ENCODE measurements at places on chromosomes 16 and 17.

DNA sequence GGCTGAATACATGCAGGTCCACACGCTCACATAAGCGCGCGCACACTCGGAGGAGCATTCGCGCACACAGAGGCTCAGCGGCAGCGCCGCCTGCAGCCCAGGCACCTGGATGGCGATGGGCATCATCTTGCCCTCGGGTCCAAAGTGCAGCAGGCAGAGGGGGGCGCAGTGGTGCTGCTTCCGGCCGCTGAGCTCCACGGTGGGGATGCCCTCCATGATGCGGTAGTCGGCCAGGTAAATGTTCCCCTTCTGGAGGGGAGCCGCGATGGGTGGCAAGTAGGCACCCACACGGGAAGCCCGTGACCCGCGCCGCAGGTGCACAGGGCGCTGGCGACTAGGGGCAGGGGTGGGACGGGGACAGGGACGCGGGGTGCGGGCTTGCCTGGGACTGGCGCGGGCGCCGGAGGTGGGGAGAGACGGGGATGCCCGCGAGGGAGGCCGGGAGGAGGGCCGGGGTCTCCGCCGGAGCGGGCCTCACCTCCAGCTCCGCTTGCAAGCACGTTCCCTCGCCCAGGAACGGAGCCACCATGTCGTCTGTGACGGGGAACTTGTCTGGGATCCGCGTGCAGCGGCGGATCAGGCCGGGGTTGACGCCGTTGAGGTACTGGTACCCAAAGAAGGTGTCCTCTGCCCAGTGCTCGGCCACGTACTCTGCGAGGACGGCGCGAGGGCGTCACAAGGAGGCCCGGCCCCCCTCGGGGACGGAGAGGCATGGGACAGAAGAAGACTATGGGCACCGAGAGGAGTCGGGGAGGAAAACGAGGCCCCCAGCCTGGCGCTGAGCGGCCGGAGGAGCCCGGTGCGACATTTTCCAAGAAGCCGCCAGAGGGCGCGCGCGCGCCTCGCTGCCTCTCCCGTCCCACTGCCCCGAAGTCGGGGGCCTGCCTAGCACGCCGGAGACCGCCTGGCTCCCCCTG lies 8.0 kb downstream of the ALOX12B start:
- peaks cover 18% of the 10 kb centered on the region for H3K27me3 ChIP-seq
- peak; percentile 71 for DNase-seq
- peak overlapping the region; percentile 93 for H3K27ac ChIP-seq
- H3K4me1 ChIP-seq, result peaks cover 25% of the 10 kb centered on the region
- H3K36me3 ChIP-seq, result peaks cover 6% of the 10 kb centered on the region

DNA sequence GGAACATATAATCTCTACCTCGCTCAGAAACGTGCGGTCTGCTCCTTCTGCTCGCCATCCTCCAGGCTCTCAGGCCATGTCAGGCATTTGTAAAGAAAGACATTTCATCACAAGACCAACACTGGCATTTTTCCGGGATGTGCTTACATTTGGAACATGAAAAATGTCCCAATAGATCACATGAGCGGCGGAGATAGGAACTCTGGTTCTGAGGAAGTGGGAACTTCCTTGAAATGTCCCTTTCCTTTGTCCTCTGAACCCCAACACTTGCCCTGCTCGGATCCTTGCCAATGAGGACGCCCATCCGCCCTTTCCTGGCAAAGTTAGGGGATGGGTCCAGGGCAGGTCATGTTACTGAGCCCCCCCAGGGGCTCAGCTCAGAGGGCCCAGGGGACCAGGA lies 130.5 kb downstream of the MAF start:
- H3K4me3 ChIP-seq, result no peak overlapping the region
- no peaks in the 10 kb centered on the region for H3K4me1 ChIP-seq
- H3K36me3 ChIP-seq, result no peaks in the 10 kb centered on the region
- H3K27me3 ChIP-seq, result peaks cover 17% of the 10 kb centered on the region

- no peak overlapping the region for H3K27ac ChIP-seq
- no peaks in the 10 kb centered on the region for H3K27me3 ChIP-seq
- no peaks in the 10 kb centered on the region for H3K4me1 ChIP-seq
Measured at GRCh38 chr16:59719121-59719520, 985.0 kb upstream of the GOT2 start.

GRCh38 chr17:28774206-28774605 lies 30.4 kb downstream of the TRAF4 start:
- no peaks in the 10 kb centered on the region for H3K27me3 ChIP-seq
- H3K4me3 ChIP-seq, result no peak overlapping the region
- no peak for DNase-seq
- H3K36me3 ChIP-seq, result peaks cover 10% of the 10 kb centered on the region

DNA sequence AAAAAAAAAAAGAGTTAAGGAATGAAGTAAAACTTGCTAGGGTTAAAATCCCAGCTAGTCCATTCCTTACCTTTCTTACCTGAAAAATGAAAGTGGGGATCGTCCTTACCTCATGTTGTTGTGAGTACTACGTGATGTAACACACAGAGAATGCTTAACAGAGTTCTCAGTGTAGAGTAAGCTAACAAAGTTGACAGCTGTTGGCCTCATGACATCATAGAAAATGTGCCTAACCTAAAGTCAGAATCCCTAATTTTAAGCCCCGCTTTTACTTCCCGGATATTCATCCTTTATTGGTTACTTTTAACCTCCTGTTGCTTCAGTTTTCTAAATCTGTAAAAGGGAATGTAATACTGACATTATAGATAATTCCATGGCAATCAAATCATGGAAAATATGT lies 505.8 kb upstream of the HSBP1 start:
- H3K4me3 ChIP-seq, result no peak overlapping the region
- no peaks in the 10 kb centered on the region for H3K36me3 ChIP-seq
- peaks cover 11% of the 10 kb centered on the region for H3K27me3 ChIP-seq
- no peak for DNase-seq
- no peaks in the 10 kb centered on the region for H3K4me1 ChIP-seq

DNA sequence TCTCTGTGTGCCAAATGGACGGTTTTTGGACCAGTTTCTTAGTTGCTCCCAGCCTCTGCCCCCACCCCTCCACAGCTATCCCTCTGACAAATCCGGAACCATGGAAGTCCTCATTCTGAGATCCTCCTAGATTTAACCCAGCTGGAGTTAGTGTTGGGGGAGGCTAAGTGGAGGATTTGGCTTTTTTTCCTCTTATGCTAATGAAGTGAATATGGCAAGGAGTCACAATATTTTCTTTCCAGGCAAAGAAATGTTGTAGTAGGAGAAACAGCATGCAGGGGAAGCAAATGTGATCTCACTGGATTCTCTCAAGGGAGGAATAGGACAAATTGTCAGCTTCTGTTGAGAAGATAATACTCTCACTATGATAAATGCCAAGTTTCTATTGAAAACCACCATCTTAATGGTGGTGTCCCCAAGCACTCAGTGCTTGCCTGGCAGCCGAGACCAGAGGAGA lies 159.5 kb downstream of the MSI2 start:
- no peak for DNase-seq
- H3K4me3 ChIP-seq, result no peak overlapping the region
- peaks cover 44% of the 10 kb centered on the region for H3K36me3 ChIP-seq
- H3K27ac ChIP-seq, result peak overlapping the region; percentile 28

- no peaks in the 10 kb centered on the region for H3K36me3 ChIP-seq
- H3K4me1 ChIP-seq, result peaks cover 22% of the 10 kb centered on the region
- no peak overlapping the region for H3K4me3 ChIP-seq
Measured at GRCh38 chr17:74875155-74875976, 2.6 kb upstream of the FDXR start.

GRCh38 chr17:31586946-31587345 lies 195.5 kb downstream of the RAB11FIP4 start:
- no peaks in the 10 kb centered on the region for H3K36me3 ChIP-seq
- no peak for DNase-seq
- H3K27ac ChIP-seq, result no peak overlapping the region
- H3K4me1 ChIP-seq, result peaks cover 14% of the 10 kb centered on the region
- H3K4me3 ChIP-seq, result no peak overlapping the region
- no peaks in the 10 kb centered on the region for H3K27me3 ChIP-seq

DNA sequence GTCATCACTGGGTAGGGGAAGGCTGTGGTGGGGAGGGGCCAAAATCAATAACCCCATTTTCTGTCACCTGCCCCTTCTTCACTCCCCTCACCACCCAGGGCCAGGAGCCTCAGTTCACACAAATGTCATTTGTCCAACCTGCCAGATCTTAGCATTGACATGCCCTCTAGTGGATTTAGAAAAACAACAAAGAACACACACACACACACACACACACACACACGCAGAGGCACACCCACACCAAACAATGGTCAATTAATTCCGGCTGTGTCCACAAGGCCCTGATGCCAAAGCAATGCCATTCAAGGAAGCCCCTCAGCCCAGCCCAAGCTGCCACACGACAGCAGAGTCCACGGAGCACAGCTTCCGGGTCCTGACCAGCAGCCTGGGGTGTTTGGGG lies 68.4 kb downstream of the NOG start:
- H3K4me1 ChIP-seq, result peaks cover 5% of the 10 kb centered on the region
- no peak for DNase-seq
- H3K4me3 ChIP-seq, result no peak overlapping the region
- no peak overlapping the region for H3K27ac ChIP-seq
- no peaks in the 10 kb centered on the region for H3K36me3 ChIP-seq

DNA sequence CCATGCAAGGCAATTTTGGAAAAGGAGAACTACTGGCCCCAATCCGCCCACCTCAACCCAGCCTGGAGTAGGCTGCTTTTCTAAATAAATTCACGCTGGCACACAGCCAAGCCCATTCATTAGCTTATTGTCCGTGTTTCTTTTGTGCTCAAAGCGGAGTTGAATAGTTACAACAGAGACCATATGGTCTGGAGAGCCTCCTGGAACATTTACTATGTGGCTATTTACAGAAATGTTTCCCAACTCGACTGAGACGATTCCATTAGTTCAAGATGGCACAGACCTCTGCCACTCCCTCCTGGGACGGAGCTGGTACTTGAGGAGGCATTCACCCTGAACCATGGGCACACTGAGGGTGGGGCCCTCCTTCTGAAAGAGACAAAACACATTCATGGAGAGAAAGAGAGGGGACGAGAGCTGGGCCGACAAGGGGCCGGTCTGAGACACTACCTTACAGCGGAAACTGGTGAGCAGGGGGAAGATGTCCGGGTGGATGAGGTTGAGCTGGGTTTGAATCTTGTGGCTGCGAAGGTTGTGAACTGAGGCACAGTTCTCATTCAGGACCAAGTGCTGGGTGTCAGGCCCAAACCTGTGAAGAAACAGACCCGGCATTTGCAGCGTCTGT lies 15.7 kb downstream of the ELAC2 start:
- H3K27me3 ChIP-seq, result no peaks in the 10 kb centered on the region
- peaks cover 5% of the 10 kb centered on the region for H3K4me1 ChIP-seq
- H3K27ac ChIP-seq, result no peak overlapping the region
- H3K4me3 ChIP-seq, result no peak overlapping the region
- no peak for DNase-seq
- peaks cover 26% of the 10 kb centered on the region for H3K36me3 ChIP-seq

DNA sequence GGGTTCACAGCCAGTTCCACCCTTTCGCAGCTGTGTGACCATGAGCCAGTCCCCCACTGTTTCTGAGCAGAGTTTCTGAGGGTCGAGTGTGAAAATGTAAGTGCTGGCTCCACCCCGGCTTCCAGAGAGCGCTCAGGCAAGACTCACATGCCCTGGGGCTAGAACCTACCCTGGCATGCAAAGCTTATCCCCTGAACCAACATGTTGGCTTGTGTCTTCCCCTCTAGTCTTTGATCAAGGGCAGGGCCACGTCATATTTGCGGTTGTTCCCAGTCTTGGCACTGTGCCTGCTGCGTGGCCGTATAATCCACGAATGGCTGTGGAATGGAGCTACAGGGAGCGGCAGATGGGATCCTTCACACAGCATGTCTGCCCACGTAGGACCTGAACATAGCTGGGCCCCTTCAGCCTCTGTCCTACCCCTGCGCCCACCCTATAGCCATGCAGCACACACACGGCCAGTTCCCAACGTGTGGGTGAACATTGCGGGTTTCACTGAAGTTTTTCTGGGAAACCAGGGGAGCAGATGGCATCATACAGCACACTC lies 84.8 kb downstream of the MRM1 start:
- peaks cover 3% of the 10 kb centered on the region for H3K4me1 ChIP-seq
- H3K27ac ChIP-seq, result no peak overlapping the region
- no peak for DNase-seq
- H3K27me3 ChIP-seq, result peaks cover 18% of the 10 kb centered on the region

Measured in stimulated activated naive B cell treated with anti-CD40 and anti-IgM and Interleukin-4, amounts not matched to agents 10 μg/mL and 1 μg/mL and 100 μg/mL, for 72 hours (primary cell).